ENCODE measurements at places on chromosomes 12 and 14.

DNA sequence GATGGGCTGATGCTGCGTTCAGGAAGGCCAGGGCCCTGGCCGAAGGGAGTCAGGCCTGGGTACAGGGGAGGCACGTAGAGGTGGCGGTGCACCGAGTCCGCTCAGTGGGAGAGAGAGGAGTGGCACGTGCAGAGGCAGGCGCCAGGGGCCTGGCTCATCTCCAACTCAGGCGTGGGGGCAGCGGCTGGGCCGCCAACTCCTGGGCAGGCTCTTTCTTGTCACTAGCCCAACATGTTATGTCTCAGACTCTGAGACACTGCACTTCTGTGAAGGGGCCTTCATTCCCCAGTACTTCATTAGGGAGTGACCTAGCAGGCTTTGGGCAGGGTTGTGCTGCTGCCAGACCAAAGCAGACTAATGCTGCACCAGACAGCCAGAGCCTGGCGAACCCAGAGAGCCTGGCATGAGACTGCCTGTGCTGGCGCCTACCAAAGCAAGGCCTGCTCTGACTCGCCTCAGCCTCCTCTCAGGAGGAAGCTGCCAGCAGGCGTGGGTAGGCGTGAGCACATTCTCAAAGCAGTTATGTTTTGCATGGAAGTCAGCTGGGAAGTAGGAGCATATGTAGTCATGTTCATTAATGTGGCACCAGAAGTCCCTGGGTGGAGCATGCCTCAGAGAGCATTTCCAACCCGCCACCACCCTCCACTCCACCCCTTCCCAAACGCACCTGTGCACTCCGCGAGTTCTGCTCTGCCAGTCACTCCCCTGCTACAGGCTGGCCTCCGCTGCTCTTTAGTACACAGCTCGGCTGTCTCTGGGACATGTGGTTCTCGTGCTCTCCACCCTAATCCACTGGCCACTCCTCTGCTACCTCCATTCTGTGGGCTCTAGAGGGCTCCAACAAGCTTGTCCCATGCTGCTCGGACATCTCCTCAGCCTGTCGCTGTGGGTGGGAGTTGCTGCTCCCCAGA lies 9.7 kb downstream of the CKB start:
- DNase-seq, result peak; percentile 50

GRCh38 chr12:22322091-22322490 lies 12.4 kb downstream of the ST8SIA1 start:
- no peak for DNase-seq

GRCh38 chr12:39287409-39287808 lies 155.5 kb downstream of the KIF21A start:
- no peak for DNase-seq

GRCh38 chr12:78914859-78915331 lies 50.3 kb downstream of the SYT1 start:
- no peak for DNase-seq

GRCh38 chr14:20802341-20803084 lies at the start of gene RNASE1:
TSS of gene RNASE1 (minus strand) at chr14:20802844. CDS start at chr14:20802068, 776 bp downstream.
- no peak for DNase-seq

- DNase-seq, result no peak
Measured at GRCh38 chr14:77314539-77315457, 5.9 kb downstream of the POMT2 start.

- no peak for DNase-seq
Measured at GRCh38 chr14:20657216-20658211, 16.0 kb upstream of the OR6S1 start.

DNA sequence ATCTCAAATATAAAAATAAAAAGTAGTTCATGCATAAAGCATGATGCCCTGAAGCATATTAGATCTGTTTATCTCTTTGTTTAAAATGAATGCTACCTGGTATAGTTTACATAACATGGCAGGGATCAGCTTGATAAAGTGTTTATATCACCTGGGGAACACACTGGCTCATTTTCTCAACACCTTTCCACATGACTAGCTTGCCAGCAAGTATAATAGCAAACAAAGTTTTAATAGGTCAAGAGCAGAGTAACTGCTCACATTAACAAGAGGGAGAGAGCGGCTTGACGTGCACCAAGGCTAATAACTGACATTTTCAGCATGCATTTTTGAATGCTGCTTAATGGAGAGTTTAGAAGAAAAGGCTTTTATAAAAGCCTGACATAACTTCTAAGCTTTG lies 246.4 kb downstream of the EGLN3 start:
- DNase-seq, result no peak

DNA sequence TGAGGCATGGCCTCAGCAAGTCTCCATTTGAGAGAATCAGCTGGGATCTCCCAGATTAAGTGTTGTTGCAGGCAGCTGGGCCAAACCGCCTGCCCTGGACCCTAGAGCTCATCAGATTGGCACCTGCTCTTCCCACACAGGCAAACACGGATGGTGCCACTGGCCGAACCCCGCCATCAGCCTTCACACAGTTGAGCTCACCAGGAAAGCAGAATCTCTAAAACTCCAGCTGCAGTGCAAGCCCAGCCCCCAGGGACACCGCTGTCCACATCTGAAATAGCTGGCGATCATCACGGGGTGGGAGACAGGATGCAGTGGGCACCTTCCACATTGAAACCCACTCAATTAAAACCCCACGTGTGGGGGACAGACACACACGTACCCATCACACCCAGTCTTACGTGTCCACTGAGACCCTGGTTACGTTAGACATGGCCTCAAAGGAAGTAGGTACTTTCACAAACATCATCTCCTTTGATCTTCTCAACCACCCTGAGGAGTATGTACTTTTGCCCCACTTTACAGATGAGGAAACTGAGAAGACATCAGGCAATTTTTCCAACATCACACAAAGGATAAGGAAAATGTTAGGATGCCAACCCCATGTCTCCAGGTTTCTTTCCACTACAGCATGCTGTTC lies 88.8 kb downstream of the SINHCAF start:
- no peak for DNase-seq

All from skeletal muscle cell (primary cell).